Esophagus squamous epithelium (tissue), 5 donors: ENCODE measurements at places on chromosomes 7 and 10.

DNA sequence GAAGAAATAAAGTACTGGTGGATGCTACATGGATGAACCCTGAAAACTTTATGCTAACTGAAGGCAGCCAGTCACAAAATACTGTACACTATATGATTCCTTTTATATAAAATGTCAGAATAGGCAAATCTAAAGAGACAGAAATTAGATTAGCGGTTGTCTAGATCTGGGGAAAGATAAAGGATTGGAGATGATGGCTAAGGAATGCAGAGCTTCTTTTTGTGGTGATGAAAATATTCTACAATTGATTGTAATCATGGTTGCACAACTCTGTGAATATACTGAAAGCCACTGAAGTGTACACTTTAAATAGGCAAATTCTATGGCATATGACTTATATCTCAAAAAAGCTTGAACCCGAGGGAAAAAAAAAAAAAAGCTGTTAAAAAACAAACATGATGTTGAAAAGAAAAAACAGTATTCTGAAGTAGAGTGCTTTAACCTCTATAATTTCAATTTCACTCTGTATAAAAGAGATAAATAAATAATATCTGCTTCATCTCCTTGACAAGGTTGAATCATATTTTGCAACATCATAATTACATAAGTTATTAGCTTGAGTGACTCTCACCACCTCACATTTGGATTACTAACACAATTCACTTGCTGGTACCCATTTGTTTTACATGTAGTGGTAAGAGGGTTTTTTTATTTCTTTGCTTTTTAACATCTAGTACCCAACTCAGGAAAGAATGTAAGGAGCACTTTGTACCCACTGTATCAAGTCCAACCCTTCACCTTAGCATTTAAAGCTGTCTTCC is 2.8 kb upstream of the GNAI1 start:
- DNase-seq, result no peak

DNA sequence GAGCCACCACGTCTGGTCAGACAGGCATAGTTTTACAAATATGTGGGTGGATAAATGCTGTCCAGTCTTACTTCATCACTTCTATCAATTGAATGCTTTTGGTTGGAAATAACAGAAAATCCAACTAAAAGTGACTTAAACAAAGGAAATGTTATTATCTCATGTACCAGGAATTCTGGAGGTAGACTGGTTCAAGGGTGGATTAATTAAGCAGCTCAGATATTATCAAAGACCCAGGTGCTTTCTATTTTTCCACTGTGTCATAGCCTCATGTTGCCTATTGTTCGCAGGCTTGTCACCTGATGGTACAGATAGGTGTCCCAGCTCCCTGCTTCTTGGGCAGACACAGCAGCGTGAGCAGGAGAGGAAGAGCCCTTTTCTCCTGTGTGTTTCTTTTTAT is 156.1 kb upstream of the CTBP2 start:
- DNase-seq, result no peak

- DNase-seq, result no peak
Measured at GRCh38 chr7:25512061-25512687, 283.9 kb upstream of the NPVF start.

DNA sequence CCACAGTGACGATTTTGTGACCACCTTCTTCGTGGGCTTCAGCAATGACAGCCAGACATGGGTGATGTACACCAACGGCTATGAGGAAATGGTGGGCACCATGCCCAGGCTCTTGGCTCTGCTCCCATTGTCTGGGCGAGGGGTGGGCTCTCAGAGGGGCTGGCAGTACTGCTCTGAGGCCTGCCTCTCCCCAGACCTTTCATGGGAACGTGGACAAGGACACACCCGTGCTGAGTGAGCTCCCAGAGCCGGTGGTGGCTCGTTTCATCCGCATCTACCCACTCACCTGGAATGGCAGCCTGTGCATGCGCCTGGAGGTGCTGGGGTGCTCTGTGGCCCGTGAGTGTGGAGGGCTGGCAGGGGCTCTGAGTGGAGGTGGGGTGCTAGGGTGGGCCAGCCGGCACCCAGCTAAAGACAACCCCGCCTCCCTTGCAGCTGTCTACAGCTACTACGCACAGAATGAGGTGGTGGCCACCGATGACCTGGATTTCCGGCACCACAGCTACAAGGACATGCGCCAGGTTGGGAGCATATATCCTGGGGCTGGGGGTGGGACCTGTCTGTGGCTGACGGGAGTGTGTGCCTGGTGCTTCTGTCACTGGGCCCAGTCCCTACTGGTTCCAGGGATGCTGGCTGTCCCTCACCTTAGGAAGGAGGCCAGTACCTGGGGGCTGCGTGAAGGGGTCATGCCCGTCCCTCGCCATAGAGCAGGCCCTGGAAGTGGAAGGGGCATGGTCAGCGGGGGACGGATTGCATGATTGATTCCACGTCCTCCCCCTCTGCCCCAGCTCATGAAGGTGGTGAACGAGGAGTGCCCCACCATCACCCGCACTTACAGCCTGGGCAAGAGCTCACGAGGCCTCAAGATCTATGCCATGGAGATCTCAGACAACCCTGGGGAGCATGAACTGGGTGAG is 6.8 kb downstream of the AEBP1 start:
- no peak for DNase-seq

DNA sequence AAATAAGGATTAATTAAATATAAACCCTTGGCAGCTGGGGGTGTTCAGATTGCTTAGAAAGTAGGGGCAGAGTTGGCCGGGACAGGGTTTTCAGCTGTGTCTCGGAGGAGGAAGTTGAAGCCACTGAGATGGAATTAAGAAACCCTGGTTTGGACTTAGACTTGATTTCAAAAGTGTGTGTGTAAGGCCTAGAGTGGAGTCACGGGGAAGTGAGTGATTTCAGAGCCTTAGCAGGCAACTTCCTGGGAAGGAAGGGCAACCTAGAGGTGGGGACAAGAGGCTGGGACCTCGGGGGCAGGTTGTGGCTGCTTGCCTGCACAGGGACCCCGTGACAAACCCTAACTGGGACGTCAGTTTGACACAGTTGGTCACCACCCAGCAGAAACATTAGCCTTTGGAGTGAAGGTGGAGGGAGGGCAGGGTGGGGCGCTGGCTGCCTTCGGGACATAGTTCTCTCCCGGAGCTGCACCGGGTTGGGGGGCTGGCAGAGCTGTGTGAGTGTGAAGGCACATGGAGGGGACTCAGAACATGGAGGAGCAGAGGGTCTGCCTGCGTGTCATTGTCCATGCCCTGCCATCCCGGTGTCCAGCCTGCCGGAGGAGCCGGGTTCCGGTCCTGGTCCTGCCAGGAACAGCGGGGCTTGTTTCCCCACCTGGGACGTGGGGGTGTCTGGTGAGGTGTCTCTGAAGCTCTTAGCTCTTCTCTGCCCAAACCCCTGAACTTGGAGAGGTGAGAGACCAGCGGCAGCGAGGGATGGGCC is 1.8 kb downstream of the BRI3 start:
- no peak for DNase-seq

DNA sequence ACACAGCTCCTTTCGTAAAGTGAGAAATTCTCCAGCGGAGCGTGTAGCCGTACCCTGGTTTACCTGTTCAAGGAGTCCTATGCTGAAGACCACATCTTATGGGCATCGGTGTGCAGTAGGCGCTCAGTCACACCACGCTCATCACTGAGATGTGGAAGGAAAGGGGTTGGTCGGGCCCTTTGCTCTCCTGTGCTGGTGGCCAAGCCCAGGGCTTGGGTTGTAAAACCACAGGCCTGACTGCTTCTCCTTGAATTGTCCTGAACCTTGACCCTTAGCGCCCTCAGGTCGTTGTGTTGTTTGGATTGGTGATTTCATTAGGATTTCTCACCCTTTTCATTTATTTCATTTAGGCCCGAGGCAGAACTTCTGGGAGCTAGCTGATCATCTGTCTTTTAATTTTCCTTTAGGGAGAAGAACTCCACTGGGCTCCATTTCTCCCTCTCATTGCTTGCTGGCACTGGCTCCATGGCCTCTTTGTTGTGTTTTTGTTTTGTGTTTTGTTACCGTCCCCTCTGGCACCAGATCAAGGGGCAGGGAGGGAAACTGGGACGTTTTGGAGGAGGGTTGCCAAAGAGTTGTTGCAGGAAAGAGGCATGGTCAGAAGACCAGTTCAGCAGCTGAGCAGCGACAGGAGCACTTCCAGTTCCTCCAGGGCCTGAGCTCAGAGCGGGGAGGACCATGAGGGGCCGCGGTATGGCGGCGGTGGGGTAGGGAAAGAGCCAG is 511.4 kb upstream of the GALNT17 start:
- no peak for DNase-seq

DNA sequence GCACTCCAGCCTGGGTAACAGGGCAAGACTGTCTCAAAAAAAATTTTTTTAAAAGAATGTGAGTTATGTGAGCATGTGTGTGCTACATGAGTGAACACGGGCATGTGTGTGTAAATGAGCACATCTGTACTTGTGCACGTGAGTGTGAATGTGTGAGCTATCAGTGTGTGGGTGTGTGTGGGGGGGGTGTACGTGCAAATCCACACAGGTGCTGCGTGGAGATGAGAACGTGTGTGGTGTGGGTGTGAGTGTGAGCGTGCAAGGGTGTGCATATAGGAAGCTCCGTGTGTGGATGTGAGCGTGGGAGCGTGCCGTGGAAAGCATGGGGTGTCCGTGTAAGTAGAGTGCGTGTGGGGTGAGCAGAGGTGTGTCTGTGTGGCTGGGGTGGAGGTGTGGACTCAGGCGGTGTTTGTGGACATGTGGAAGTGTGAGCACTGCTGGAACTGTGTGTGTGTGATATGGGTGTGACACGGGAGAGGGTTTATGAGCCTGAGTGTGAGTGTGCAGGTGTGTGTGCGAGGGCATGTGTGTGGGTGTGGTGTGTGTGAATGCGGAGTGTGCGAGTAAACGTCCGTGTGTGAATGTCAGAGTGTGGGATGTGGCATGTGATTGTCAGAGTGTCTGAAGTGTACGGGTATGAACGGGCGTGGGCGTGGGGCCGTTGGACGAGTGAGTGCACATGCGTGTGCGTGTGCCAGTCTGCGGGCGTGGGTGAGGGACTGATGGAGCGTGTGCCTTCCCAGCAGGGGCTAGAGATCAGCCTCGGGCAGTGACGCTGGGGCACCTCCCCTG is 45.9 kb upstream of the TNRC18 start:
- DNase-seq, result no peak

GRCh38 chr10:4755286-4755989 is 70.6 kb upstream of the AKR1E2 start:
- DNase-seq, result no peak

GRCh38 chr10:30862486-30862885 is 169.2 kb downstream of the ZNF438 start:
- DNase-seq, result no peak

GRCh38 chr10:133324198-133324792 is 12.4 kb downstream of the CALY start:
- DNase-seq, result no peak

GRCh38 chr10:35127289-35127891 is 744 bp downstream of the CREM start:
- no peak for DNase-seq

GRCh38 chr10:7397049-7398035 is 13.5 kb downstream of the SFMBT2 start:
- no peak for DNase-seq

DNA sequence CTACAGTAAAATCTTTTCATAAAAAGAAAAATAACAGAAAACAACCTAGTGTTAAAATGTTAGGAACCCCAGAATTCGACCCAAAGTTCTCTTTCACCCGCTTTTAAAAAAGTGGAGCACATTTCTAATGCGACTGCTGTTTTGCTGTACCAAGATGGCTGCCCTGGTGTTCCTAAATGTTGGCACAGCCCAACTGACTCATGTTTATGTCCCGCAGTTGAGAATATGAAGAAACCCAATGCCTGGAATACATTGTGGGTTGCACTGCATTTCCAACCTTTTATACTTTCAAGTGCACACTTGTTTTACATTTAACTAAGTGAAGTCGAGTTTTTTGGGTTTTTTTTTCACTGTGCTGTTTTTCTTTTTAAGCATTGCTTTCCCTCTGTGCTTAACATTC is 944 bp downstream of the STEAP1B start:
- DNase-seq, result no peak

DNA sequence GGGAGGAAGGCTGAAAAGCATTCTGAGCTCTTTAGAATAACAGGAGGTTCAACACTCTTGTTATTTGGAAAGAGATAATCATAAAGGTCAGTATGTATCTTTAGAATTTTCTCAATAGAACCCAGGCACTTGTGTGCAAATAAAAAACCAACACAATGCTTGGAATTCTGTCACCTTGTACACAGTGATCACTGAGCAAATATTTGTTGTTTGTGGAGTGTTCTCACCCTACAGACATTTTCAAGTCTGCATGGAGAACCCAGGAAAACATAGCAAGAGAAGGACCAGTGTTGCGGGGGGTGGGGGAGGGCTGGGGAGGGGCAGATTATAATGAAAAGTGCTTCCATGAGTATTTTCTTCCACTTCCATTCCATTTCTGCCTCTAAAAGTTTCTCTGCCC is 87.4 kb downstream of the FAM107B start:
- no peak for DNase-seq

DNA sequence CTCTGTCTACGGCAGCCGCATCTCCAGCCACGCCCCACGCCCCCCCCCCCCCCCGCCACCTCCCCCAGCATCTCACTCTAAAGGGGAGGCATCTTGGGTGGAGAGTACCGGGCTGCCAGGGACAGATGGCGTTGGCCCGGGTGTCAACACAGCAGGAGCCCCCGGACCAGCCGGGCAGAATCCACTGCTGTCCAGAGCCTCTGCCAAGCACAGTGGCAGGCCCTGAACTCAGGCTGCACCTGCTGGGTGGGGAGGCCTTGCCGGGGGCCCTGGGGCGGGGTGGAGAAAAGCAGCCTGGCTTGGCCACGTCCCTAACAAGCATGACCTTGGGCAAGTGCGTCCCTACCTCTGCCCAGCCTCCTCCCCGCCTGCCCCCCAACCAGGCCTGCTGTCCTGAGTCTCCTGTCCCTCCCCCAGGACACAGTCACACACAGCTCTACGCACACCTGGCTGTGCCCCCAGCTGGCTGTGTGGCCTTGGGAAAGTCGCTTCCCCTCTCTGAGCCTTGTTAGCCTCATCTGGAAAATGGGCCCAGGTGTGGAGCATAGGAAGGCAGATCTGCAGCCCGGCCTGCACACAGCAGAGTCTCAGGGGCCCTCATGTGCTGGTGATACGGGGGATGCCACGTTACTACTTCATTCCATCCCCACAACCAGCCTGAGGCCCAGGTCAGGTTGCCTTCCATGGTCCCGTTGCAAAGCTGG is 45.2 kb downstream of the MICALL2 start:
- no peak for DNase-seq

DNA sequence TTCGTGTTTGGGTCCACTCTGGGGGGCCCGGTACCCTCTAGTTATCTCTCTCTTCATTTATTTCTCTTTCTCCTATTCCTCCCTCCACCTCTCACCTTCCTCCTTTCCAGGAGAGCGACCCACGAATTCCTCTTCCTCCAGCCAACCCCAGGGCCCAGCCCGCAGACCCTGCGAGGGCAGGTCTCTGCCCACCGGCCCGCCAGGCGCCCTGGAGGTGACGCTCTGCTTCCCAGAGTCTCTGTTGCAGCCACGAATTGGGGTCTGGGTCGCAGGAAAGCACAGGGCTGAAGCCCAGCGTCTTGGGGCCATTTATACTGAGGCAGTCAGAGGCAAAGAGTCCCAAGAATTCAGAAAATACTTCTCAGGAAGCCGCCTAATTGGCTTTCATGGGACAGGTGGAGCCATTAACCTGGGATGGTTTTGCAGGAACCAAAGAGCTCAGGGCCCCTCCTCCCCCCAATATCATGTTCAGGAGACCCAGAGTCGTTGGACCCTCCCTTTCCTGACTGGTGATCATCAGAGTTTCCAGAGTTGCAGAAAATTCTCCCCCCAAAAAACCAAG is 2.7 kb upstream of the EN2 start:
- no peak for DNase-seq
